IPS-NIHi11 (cell line): ENCODE measurements at places on chromosomes 2 and 18.

GRCh38 chr2:143524119-143524553 lies 394.9 kb downstream of the ARHGAP15 start:
- DNase-seq = no peak

- no peak for DNase-seq
Measured at GRCh38 chr18:13540477-13541182, 185.7 kb downstream of the FAM210A start.

DNA sequence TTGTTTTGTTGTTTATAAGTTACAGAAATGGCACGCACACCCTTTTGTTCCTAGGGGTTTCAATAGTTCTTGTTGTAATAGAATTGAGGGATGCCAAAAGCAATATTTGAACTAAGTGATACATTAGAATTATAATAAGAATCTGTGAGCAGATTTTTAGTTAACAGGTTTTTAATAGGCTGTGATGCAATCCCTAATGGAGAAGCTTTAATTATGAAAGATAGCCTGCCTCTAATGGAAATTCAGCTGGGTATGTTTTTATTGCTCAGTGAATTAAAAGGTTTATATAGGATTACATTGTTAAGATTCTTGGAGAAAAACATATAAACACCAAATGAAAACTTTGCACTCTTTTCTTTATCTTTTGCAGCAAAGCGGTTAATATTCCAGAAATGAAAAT lies 131.1 kb downstream of the PPP1R1C start:
- DNase-seq = no peak

DNA sequence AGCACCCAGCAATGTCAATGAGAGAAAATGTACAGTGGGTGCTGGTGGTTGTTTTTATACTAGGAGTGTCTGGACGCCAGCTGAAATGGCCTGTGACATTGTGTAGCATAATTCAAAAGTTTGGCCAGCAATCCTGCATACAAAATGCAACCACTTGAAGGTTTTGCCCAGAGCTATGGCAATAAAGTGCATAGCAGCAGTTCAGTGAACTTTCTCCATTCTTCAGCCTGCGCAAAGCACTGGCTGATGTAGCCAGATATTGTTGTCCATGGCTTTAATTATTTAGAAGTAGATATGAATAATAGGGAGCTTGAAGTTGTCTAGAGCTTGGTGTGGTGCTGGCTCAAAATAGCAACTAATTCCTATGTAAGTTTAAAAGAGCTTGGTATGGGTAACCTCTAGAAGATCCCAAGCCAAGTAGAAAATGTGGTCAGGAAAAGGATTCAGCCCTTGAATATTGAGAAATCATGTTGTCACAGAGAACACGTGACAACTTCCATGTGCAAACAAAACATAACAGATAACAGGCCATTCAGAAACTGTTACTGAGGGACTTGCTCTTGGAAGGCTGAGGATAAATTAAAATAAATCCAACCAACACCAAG lies 33.3 kb upstream of the PGAP1 start:
- DNase-seq = no peak

GRCh38 chr2:186009341-186009740 lies 270.7 kb downstream of the FSIP2 start:
- DNase-seq = no peak

DNA sequence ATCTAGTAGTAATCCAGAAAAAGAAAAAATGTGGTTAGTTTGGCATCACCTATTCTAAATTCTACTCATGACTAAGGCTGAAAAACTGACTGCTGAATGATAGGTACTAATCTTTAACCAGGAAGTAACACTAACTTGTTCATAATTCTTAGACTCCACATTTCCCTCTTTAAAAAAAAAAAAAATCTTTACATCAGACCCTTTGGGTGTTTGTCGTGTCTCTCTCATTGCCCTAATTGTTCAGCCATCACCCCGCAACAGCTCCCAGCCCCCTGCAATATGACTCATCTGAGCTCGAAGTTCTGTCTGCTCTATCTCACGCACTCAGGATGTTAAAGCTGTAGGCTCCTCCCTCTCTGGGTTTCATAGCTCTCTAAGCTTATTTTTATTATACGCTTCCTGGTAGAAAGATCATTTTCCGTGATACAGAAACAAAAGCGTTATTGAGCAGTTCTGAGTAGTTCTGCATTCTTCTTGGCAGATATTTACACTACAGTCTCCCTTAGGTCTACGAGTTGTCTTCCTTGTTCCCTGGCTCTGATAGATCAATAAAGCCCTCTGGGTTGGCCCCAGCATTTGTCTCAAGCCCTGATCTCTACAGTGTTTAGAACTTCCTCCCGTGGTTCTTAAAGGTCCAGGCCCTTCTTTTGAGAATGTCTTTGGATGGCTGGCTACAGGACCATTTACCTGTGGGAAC lies 95.6 kb downstream of the TNFRSF11A start:
- DNase-seq = no peak

DNA sequence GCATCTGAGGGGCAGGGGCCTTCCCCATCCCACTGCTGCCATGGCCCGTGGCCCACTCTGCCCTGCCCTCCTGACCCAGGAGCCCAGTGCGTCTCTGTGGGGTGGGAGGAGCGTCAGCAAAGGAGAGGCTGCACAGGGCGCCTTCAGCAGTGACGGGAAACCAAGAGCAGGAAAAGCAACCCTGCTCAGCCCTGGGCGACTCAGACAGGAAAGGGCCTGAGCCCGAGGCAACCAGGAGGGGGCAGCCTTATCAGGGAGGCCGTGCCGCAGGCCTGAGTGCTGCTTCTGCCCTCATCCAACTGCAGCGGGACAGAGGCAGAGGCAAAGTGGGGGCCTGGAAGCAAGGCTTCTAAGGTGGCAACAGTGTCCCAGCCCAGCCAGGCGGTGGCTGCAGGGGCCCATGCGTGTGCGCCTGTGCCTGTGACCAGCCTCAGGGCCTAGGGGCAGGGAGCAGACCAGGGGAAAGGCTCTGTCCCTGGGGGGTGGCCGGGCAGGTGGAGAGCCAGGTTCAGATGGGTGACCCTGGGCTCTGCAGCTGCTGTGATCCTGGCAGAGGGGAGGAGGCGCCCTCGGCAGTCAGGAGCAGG lies 23.3 kb upstream of the ALPI start:
- DNase-seq = peak; percentile 39

DNA sequence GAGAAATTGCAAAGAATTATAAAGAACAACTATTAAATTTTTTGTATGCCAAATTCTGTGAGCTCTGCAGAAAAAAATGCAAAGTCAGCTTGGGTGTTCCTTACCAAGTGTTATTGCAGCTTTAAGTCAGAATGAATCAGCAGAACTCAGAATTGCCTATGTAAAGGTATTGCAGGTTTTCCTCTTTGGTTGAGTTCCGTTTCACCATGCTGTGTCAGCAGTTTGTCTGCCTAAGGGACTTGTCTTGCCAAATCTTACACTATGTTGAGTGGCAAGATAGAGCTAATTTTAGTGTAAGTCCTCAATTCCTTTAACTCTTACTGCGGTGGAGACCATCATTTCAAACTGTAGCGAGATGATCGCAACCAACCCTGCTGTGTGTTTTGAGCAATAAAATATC lies 38.8 kb downstream of the ADAM23 start:
- no peak for DNase-seq

DNA sequence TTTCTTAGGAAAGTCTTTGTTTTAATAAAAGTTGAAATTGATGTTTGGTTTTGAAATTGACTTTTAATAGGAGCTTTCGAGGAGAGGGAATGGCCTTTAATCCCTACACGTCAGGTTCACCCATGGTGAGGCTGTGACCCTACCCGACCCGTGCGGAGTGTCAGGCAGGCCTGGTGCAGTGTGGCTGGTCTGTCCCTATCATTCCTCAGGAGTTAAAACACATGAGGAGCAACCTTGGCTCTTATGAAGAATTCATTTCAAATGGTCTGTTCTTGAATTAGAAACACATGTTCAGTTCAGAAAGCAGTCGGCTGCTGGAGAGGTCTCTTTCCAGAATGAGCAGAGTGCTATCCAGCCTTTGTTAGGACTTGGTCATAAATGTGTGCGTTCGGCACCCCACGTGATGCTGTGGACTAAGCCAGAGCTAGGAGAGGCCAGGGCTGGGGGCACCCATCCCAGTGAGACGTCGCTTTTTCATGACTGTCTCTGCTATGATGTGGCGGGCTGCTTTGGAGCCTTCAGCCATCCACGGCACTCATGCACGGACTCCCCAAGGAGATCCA lies 54.7 kb downstream of the EMILIN2 start:
- DNase-seq = no peak

DNA sequence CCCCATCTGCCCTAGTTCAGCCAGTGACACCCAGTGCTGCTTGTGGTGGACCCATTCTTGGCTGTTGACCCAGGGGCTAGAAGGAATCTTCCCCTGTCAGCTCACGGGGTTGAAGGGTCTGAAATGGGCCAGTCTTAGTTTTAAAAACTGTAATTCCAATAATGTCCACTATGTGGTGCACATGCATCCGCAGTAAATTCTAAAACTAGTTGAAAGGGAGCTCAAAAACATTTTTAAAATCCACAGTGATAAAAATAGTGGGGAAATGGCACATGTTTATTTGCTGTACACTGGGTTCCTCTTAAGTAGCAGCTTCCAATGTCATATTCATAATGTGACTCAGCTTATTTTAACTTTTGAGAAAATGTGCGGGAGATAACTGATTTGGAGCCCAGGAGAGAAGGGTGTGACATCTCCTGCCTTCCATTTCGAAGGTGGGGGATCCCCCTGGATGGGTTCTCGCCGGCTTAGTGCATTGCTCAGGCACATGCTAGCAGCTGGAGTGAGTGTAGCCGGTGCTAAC lies 32.8 kb downstream of the GRHL1 start:
- DNase-seq = peak; percentile 83

DNA sequence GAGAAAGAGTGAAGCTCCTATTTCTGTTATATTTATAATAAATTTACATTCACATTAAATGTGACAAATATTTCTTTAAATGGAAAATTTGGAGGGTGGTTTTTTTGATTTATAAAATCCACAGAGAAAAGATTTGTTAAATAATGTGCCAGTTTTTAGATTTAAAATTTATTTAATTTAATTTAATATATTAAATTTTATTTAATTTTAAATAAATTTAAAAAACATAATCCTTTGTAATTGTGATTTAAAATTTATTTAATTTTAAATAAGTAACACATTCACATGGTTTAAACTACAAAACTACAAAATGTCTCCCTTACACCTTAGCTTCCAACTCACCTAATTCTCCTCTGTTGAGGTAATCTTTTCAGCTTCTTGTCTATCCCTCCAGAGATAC lies 123.3 kb downstream of the UBE2E3 start:
- no peak for DNase-seq

DNA sequence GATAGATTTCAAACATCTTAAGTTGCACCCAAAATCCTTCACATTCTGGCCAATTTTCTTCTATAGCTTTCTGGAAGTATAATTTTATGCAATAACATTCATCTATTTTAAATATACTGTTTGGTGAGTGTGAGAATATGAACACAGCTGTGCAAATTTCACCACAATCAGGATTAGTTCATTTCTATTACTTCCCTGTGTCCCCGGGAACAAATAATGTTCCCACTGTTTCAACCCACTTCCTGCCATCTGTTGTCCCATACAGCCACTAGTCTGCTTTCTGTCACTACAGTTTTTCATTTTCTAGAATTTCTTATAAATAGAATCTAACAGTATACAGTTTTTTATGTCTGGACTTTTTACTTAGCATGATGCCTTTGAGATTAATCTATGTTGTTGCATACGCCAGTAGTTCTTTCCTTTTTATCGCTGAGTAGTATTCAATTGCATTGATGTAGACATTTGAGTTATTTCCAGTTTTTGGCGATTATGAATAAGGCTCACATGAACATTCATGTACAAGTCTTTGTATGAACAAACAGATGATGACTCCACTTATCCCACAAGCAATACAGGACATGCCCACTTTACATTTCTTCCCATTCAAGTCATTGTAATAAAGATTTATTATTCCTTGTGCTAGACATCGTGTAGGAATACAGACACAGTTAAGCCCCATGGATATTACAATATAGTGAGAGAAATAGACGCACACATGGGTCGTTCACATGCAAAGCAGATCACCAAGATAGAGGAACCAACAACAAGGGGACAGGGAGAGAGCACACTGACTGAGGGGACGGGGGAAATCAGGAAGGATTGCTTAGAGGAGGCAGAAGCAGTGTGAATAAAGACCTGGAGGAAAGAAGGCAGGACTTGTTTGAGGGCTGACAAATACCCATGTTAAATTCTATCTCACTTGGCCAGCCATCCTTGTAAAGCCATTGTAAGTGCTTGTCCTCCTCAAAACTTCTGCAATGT lies 72.9 kb upstream of the PAX8 start:
- DNase-seq = no peak

DNA sequence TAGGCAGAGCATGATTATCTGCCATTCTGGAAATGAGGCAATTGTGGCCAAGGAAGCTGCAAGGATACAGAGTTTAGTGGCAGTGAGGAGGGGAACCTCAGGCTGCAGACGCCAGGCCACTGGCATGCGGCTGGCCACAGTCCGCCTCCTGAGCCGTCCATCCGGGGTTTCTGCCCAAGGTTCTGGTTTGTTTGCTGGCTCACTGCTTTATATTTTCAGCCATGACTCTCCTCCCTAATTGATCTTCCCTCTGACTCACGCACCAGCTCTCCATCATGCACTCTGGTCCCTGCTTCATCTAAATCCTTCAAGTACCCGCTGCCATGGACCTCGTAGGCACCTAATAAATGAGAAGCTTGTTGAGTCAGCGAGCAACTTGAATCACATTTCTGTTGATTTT lies 107.8 kb upstream of the REV1 start:
- DNase-seq = no peak

DNA sequence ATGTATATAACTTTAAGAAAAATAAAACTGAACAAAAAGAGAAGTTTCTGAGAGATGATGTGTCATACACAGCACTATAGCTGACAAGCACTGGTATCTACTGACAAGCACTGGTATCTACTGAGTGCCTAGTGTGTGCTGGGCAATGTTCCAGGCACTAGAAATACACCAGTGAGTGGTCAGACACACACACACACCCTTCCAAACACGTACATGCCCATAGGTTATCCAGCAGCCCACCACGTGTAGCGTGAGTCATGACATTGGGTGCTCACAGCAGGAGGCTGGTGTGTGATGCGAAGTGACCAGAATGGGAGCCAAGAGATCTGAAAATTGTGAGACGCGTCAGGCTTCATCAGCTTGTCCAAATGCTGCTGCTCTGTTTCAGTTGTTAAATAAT lies 12.2 kb upstream of the GNAL start:
- no peak for DNase-seq

GRCh38 chr2:199458009-199458805 lies 468 bp upstream of the SATB2 start:
- DNase-seq = peak; percentile 38

DNA sequence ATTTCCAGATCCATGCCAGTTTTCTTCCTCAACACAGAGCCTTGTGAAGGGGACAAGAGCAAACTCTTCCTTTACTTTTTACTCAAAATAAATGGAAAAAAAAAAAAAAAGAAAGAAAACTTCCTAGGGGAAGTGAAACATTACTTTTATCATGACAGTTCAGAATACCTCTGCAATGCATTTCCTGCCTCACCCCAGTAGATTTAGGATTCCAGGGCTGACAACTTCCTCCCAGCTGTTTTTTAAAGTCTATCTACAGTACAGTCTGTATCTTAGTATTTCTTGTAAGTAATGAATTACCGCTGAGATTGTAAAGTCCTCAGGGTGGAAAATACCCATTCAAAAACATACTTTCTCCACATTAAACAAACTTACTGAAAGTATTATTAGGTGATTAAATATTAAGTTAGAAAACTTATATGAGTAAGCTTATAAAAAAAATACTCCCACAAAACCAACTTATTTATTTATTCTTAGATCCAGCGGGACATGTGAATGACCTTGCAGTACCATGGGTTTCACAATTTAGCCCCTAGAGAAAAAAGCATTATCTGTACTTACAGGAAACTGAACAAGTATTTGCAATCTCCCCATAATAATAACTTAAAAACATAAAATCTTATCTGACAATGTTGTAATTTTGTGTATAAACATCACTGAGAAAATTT lies 117.7 kb downstream of the RBMS1 start:
- no peak for DNase-seq

- no peak for DNase-seq
Measured at GRCh38 chr2:3302751-3303582, 74.7 kb downstream of the EIPR1 start.
